Activated T-cell treated with anti-CD3 and anti-CD28 coated beads for 1 hour (primary cell): ENCODE measurements at places on chromosomes 4 and X.

DNA sequence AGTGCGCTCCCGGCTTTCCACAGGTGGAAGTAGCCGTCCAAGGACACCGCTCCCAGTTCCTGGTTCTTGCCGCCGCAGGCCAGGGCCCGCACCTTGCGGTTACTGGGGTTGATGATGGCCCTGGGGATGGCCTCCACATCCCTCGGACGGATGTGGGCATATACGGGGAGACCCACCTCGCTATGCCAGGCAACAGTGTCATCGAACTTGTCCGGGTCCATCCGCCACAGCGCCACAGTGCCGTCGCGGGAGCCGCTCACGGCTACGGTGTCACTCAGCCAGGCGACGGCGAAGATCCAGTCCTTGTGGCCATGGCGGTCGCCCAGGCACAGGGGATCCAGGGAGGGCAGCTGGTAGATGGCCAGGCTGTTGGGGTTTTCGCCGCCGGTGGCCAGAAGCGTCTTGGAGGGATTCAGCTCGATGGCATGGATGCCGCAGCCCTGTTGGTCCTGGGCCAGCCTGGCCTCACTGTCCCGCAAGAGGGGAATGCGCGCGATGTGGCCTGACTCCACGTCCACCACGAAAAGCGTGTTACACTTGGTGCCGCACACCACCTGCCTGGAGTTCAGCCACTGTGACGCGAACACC lies 795 bp downstream of the DCAF12L1 start:
- DNase-seq = no peak

GRCh38 chr4:6116696-6117285 lies 83.6 kb downstream of the JAKMIP1 start:
- no peak for DNase-seq

DNA sequence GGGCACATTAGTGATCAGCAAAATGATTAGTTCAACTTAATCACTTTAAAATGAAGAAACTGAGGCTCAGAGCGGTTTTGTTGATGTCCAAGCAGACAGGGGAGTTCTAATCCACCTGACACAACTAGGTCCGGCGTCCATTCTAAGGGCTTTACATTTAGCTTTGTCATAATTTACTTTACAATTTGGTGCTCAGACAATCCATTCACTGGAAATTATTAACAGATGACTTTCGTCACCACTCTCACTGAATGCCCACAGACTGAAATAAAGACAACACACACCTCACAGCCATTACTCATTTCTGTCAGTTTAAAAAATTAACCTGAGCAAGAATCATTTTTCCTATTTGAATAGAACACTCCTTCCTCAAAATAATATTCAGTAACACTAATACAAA lies 10.8 kb downstream of the NR3C2 start:
- no peak for DNase-seq

GRCh38 chr4:101222156-101222845 lies 125.0 kb downstream of the PPP3CA start:
- DNase-seq = no peak

DNA sequence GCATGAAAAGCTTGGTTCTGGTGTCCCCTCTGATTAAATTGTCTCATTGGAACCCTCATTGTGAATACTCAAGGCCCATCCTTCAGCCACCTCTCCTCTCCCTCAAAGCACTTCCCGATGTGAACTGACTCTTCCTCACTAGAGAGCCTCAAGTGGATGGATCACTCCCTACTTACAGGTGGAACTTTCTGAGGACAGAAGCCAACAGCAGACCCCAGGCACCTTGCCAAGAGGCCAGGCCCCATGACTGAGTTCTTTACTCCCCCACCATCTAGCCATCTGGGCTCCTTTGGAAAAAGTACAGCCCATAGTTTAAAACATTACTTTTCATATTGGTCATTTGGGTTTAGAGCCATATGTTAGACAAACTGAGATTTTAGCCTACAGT lies 224.1 kb downstream of the SHROOM3 start:
- no peak for DNase-seq

DNA sequence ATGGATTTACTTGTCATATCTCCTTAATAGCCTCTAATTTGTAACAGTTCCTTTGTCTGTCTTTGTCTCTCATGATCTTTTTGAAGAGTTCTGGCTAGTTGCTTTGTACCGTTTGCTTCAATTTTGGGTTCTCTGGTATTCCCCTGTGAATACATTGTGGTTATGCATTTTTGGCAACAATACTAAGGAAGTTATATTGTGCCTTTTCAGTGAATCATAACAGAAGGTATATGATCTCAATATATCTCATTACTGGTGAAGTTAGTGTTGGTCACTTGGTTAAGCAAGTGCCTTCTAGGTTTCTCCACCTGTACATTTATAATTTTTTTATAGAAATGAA lies 48.6 kb downstream of the DCLK2 start:
- no peak for DNase-seq

GRCh38 chrX:39836802-39837420 lies 260.8 kb downstream of the BCOR start:
- no peak for DNase-seq

DNA sequence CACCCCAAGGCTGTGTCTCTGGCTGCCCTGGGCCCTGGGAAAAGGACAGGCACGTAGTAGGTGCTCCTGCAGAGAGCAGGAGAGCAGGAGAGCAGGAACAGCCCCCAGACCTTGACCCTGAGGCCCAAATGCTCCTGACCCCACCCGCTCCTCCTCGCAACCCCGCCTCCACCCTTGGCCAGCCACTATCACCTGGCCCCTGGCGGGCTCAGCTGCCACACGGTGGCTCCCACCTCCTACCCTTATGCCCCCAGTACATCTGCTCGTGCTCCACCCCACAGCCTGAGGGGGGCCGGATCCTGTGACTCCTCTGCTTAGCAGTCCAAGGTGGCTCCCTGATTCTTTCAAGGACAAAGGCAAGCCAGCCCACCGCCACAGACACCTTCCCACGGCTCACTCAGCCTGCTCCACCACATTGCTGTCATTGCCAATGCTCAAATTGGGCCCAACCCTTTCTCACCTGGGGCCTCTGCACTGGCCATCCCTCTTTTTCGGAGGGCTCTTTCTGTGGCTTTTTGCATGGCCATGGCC lies 5.4 kb upstream of the HAUS7 start:
- DNase-seq = no peak

DNA sequence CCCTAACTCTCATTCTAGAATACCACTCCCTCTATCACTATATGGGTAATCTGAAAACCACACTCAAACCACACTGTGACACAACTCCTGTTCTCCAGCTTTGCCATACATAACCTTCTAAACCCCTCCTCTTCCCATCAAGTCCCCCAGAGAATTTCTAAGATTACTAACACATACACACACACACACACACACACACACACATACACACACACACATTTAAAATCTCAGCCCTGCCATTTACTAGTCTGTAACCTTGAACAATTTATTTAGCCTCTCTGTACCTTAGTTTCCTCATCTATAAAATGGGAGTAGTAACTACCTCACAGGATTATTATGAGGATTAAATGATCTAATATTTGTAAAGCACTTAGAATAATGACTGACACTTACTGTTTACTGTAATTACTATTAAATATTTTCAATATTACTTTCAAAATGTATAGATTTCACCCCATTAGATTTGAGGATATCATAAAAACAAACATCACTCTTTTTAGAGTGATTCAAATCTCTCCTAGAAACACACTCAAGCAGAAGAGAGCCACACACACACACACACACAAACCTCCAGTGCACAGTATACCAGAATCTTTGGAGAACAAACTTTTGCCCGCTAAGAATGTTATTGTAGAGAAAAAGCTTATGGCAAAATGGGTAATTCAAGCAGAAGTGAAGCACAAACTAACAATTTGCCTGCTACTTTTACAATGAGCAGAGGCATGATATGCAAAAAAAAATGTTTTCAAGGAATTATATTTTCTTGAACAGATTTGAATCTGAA lies 3.8 kb downstream of the ANKRD50 start:
- no peak for DNase-seq

GRCh38 chrX:40327085-40327484 lies 229.3 kb upstream of the BCOR start:
- DNase-seq = no peak

DNA sequence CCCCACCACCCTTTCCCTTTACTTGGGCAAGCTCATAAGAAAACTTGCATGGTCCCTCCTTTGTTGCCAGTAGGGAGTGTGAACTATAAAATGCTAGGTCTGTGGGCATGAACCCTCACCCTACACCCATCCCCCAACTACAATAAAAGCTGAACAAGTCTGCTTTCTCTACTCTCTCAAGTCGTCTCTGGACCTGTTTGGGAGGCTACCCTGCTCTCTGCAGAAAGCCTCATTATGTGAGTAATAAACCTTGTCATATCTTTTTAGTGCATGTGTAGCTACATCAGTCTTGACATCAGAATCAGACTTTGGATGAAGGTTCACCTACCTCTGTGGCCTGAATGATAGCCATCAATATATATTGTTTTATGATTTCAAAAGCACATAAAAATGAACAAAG lies 155.4 kb upstream of the FAM241A start:
- no peak for DNase-seq

GRCh38 chrX:65948103-65948502 lies 91.8 kb downstream of the VSIG4 start:
- DNase-seq = no peak

DNA sequence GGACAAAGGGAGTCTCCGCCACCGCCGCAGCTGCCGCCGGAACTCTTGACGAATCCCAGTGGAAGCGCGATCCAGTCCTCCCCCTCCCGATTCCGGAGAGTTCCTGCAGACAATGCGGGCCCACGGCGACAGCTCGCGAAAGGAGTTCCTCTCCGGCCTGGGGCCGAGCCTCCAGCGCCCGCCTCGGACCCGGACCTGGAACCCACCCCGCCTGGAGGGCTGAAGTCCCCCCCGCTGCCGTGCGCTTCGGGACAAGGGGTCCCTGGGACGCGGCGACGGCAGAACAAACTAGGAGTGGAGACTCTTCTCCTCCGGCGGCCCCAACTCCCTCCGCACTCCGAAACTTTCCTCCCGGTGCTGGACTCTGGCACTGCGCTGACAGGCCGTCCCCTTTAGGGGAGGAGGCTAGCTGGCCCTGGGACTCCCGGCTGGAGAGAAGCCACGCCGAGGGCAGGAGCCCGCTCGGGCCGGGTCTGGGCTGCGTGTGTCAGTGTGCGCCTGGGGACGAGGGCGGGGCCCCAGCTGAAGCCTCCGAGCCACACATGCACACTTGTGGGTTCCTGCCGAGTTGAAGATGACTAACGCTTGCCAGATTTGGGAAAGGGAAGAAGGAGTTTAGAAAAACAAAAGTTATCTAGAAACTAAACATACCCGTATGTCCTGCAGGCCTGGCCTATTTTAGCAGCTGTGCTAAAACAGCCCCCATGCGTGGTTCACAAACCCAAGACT lies at the start of gene ANTXR2:
ANTXR2 (minus strand) TSS at position 486 of the 729 bp plus-strand sequence. CDS start 669 bp downstream, outside the sequence.
- DNase-seq = peak; percentile 50

DNA sequence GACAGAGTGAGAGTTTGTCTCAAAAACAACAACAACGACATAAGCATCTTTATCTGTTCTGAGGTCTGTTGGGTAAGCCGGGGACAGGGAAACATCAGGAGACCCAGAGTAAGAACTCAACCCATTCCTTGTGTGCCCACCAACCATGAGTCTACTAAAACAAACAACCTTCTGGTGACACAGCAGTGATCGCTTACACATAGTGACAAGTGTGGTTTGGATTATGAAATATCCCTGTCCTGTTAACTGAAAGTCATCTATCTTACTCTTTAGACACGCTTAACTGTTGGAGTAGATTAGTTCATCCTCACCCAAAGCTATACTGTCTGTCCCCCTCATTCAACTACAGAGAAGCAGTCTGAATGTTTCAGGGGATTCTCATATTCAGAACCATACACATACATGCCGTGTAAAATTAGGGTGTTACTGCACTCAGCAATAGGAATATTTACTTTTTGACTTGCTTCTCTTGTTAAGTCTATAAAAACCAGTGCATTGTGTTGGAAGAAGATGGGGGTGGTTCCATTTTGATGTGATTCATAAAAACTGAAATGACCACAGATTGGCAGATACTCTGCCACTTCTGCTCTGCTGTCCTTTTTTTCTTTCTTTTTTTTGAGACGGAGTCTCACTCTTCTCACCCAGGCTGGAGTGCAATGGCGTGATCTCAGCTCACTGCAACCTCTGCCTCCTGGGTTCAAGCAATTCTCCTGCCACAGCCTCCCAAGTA lies 27.4 kb downstream of the PHKA2 start:
- DNase-seq = no peak

GRCh38 chrX:39757971-39758370 lies 339.8 kb downstream of the BCOR start:
- no peak for DNase-seq

DNA sequence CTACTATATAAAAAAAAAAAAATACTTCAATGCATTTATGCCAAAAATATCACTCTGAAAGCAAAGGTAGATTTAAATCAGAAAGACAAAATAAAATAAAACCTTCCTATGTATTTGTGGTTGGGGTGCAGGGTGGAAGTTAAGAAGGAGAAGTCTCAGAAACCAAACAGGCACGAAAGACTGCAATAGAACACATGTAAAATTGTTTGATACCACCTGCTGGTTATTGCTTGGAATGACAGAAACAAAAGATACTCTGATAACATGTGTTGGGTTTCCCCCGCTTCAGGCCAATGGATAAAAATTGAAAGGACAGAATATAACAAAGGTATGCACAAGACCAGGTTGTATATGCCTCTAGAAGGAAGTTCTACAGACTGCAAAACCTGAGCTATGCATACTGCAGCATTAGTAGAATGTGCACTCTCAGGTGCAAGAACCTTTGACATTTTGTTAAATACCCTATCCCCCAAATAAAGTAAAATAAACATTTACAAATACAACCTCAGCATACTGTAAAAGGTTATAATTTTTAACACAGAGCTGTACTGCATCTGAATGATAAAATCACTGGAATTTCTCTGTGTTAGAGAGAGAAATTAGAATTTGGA lies 118.8 kb downstream of the GABRA2 start:
- no peak for DNase-seq

DNA sequence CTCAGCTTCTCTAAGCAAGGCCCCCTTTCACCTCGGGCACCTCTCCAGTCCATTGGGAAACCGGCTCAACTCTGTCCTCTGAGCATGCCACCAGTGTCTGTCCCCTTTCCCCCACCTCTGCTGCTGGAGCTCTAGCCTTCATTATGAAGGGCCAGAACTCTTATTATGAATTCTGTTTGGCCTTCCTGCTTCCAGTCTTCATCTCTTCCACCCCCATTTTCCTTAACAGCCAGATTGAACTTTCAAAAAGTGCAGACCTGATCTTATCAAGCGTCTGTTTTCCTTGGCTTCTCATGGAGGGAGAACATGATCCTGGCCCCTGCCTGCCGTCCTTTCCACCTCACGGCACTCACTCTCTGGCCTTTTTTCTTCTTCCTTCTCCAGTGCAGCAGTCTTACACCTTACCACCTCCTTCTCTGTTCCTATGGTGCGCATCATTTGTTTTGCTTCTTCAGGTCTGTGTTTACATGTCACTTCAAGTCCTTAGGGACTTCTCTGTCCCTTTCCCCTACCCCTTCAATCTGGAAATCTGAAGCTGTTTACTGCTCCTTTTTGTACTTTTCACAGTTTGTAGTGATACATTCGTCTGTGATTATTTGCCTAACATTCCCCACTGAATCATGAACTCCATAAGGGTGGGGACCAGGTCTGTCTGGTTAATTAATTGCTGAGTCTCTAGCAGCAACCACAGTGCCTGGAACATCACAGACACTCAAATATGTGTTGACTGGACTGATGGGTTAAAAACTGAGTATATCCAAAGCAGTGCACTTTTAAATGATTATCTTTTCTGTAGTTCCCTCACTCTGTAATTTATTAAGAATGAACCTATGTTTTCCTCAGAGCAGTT lies 55.8 kb downstream of the FNIP2 start:
- DNase-seq = no peak
